ENCODE measurements at places on chromosomes 12 and 14.
A peak's percentile ranks its signal among the peaks of the same experiment; 100 is the strongest.

GRCh38 chr14:61188978-61189808, 91.9 kb downstream of the TMEM30B start:
- no peak for DNase-seq

DNA sequence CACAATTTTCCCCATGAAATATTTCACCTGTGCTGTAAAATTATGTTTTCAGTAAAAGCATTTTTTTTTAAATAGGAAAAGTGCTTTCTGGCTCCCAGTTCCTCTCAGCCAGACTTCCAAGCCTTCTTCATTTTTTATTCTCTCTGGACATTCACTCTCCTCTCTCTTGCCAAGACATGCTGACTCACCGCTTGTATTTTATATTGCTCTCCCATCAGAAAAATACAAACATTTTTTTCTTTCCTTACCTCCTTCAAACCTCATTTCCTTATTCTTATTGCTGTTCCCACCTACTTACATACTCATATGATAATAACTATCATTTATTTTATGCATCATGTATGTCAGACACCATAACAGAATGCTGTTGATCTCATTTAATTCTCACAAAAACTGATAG, 37.7 kb upstream of the ZNF641 start:
- no peak for DNase-seq

GRCh38 chr12:18171571-18171970, 81.6 kb upstream of the RERGL start:
- DNase-seq: no peak

GRCh38 chr12:90987101-90987500, 17.7 kb downstream of the EPYC start:
- no peak for DNase-seq

DNA sequence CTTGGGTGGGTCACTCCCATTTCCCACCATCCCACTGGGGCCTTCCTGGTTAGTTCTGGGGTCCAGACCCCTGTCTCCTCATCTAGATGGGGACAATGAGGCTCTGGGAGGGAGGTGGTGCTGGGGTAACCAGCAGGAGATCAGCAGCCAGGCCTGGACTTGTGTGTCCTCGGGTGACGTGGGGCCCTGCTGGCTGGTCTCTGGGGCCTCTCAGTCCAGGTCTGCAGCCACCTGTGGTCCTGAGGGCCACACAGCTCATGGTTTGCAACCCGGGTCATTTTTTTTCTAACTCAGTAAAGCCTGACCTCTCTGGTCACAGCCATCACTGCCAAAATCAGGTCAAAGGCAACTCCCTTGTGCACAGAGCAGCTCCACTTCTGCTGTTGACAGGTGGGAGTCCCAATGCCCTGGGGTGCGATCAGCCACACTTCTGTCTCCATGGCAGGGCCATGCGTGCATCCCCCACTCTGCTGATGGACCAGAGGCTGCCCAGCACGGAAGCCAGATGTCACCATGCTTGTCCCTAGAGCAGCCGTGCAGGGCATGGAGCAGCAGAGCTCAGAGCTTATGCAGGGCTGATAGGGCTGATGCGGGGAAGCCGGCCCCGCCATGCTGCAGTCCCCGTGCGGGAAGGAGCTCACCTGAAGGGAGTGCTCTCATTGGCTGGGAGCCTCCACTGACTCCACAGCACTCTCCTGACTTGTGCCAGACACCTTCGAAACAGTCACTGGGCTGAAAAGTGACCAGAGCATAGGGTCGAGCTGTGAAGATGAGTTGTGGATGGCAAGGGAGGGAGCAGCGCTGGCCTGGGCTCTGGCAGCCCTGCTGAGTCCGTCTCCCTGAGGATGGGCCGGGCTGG, 250.9 kb downstream of the ADGRD1 start:
- DNase-seq: no peak

DNA sequence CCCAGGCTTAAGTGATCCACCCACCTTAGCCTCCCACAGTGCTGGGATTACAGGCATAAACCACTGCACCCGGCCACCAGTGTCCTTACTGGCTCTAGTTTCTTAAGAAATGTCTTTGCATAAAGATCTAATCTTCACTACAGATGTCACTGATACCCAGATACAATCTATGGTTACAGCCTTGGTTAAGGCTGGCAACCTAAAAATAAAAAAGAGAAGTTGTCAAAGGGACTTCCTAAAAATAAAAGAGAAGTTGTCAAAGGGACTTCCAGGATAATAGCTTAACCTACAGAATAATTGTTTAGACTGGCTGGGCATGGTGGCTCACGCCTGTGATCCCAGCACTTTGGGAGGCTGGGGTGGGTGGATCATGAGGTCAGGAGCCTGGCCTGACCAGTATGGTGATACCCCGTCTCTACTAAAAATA, 27.6 kb downstream of the ETFBKMT start:
- peak; percentile 76 for DNase-seq

DNA sequence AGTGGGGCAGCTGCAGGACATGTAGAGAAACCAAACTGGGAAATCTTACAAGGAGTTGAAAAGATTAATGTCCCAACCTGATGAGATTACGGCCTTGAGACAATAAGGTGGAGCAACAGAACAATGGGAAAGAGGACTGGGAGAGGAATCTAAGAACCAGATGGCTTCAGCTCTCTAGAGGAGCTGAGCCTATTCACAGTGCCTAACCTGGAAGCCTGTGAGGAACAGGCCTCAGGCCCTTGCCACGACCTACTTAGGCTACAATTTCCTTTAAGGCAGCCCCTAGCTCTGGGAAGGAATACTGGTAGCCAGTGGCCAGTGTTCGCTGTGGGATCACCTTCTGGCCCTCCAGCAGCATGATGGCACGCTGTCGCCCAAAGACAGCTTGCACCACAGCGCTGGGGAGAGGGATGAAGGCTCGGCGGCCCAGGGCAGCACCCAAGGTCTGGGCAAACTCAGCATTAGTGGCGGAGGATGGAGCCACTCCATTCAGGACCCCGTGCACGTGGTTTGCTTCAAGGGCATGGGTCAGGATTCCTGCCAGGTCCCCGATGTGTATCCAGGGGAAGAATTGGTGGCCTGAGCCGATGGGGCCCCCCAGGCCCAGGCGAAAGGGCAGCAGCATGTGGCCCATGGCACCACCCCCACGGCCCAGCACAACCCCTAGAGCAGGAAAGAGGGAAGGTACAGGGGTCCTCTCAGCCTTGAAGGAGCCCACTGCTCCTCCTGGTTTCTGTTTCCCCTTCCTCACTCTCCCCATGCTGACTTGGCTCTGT, 2.6 kb downstream of the SDR39U1 start:
- no peak for DNase-seq

- DNase-seq: no peak
Observed at GRCh38 chr12:20142316-20142715, 226.0 kb upstream of the PDE3A start.

DNA sequence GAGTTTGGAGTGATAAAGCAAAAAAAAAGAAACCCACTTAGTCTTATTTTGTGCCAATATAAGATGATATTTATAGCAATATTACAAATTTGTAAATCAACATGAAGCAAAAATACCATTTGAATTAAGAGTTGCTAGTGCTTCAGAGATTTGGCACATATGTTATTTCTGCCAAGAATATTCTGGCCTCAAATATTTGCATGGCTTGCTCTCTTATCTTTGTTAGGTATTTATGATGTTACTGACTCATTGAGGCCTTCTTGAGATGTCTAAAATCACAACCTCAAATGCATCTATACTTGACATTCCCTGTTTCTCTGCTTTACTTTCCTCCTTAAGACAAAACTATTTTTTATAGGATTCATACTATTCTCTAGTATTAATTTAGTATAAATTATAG, 301.5 kb downstream of the NELL2 start:
- DNase-seq: no peak

DNA sequence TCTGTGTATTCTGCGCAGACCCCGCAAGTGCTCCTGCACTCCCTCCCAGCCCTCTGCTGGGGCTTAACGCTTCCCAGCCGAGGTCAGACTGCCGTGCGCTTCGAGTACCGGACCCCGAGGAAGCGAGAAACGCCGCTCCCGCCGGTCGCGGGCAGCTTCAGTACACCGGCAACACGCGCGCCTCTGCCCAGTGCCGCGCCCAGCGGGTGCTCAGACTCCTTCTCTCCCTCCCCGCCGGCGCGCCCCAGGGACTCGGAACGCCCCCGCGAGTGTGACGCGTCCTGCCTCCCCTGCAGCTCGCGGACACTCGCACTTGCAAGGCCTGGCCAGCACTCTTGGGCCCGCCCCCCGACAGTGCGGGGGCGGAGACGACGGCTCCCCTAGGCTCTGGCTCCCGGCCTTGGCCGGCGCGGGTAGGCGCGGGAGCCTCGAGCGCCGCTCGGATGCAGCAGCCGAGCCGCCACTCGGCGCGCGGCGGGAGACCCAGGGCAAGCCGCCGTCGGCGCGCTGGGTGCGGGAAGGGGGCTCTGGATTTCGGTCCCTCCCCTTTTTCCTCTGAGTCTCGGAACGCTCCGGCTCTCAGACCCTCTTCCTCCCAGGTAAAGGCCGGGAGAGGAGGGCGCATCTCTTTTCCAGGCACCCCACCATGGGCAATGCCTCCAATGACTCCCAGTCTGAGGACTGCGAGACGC, at the start of gene PTGER2:
Gene PTGER2 (plus strand): TSS at position 410 of the 692 bp plus-strand sequence. CDS start 237 bp downstream, at position 647.
- peak; percentile 31 for DNase-seq

- peak; percentile 50 for DNase-seq
Observed at GRCh38 chr12:119020406-119021360, 39.3 kb downstream of the SRRM4 start.

GRCh38 chr14:96191841-96192462, 12.7 kb upstream of the BDKRB2 start:
- no peak for DNase-seq

GRCh38 chr12:56087220-56087619, 7.3 kb downstream of the ERBB3 start:
- DNase-seq: no peak

GRCh38 chr14:21642683-21643082, 7.9 kb upstream of the OR10G2 start:
- DNase-seq: no peak

GRCh38 chr12:114671443-114672411, 12.2 kb downstream of the TBX3 start:
- no peak for DNase-seq

DNA sequence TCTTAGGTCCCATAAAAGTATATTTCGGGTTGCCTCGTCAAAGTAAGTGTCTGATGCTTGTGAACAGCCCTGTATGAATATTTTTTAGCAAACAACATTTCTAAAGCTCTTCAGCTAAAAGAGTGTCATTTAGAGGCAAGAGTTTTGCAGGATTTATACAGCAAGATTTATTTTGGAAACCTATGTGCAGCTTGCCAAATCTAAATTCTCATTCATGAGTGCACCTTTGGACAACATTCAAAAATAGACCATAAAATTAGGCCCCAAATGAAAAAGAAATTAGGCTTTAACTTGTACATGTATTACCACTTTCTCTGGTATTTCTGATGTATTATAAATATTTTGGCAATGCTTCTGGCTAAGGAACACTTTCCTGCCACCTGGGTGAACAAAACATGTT, 224.4 kb upstream of the PDZRN4 start:
- DNase-seq: no peak

- DNase-seq: peak; percentile 69
Observed at GRCh38 chr14:85852906-85853305, 323.0 kb downstream of the FLRT2 start.

DNA sequence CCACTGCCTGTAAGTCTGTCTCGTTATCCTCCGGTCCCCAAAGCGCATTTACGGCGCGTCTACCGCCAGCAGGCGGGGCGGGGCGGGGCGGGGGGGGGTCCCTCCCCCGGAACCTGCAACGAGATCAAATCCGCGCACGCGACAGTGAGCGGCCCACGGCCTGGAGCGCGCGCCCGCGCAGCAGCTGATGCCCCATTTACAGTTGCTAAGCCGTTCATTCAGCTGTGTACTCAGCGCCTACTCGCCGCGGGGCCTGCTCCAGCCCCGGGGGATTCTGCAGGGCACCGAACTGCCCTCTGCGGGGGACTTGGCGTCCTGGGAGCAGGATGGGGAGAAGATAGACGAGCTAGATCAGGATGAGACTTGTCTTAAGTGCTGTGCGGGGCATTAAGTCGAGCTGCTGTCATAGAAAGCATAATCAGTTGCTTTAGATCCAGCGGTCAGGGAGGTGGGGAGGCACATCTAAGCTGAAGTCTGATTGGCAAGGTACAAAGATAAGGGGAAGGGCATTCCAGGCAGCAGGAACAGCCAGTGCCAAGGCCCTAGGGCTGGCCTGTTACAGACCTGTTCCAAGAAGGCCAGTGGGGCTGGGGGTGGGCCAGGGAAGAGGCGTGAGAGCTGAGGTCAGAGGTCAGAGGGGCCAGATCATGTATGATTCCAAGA, 1.4 kb upstream of the CCDC85C start:
- DNase-seq: peak; percentile 84

GRCh38 chr12:66127650-66128049, 2.9 kb downstream of the LLPH start:
- no peak for DNase-seq

DNA sequence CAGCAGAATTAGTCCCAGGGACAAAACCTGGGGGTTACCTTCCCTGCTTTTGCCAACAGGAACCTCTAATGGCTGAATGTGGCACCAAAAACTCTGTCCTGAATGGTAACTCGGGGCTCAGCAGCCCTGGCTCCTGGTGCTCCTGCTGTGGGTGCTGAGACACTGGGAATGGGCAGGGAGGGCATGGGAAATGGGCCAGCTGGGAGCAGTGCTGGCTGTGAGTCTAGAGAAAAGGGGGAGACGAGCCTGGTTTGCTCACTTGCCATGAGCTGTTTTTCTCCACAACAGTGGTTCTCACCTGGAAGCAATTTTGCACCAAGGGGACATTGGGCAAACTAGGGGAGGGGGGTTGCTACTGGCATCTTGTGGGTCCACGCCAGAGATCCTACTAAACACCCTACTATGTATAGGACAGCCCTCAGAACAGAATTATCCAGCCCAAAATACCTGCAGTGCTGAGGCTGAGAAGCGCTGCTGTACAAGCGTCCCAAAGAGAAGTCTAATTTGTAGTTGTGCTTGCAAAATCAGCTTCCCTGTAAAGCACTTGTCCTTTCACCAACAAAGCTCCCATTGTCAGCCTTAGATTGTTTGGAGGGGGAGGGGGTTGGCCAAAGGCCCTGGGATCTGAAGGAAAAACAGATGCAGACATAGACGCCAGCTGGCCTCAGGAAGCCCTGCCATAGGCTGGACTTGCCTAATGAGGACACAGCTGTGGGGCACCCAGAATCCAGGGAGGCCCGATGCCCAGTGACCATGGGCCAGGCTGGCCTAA, 3.6 kb downstream of the LRRC74A start:
- no peak for DNase-seq

GRCh38 chr12:115798309-115798917, 479.1 kb downstream of the MED13L start:
- DNase-seq: no peak

DNA sequence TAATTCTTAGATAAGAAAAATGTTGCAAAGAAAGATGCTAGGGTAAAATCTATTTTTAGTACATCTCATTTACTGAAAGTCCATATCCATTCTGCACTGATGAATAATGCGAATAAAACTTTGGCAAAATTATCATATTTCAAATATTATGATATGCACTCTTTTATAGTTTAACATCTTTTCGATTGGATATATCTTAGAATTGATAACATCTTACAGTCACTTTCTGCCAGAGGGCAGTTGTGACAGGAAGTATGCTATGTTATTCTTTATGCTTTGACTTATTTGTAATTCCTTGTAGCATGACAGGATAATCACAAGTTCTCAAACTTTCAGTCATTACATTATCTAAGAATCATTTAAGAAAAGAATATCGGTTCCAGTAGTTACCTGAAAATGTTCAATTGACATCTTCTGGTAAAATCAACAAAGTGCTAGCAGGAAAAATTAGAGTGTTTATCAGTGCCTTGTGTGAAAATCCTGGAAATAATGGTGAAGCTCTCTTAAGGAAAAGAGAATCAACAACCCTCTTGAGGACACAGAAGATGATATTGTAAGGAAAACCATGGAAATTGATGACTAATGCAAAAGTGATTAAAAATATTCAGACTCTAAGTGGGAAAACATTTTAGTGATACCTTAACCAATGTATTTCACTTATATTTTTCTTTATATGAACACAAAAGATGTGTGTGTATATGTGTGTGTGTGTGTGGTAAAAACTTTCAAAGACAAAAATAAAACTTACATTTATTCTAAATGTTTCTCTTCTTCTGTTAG, 95.5 kb downstream of the SLC6A15 start:
- DNase-seq: no peak
